Activated naive CD8-positive, alpha-beta T cell treated with anti-CD3 and anti-CD28 coated beads, Interleukin-2, amount 10 ng/mL, durations not matched to agents 7 days and 5 days (primary cell): ENCODE measurements at places on chromosomes 6 and 20. TPM values are rescaled to one million over a fixed set of nuclear protein-coding genes. Genes with fewer than 3 reads are reported as not detected.

COX4I2 gene
- not detected for total RNA-seq

HLA-DRA gene
- total RNA-seq, result 26.1 TPM

ARMH2 gene
- 2.2 TPM for total RNA-seq

SEMG1 gene
- not detected for total RNA-seq

ELOVL4 gene
- 0.78 TPM for total RNA-seq

POU5F1 gene
- total RNA-seq, result 0.22 TPM

DNA sequence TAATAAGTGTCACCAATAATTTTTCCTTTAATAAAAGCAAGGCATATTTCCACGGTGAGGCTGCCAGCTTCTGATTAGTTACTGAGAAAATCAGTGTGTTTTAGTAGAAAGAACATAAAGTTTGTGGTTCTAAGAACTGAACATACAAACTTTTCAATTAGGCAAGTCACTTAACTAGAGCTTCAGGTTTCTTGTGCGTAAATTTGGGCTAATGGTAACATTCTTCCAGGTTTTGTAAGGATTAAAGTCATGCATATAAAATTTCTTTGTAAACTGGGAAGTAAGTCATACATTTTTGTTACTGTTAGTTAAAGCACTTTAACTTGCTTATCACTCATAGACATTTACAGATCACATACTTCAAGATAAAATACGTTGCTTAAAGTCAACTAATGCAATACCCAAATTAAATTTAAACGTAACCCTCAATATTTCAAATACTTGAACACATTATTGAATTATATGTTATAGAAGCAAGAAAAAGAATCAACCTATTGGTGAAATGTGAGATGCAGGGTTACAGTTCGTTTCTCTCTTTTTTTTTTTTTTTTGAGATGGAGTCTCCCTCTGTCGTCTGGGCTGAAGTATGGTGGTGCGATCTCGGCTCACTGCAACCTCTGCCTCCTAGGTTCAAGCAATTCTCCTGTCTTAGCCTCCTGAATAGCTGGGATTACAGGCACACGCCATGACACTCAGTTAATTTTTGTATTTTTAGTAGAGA lies 327.3 kb upstream of the NOX3 start:
- H3K4me3 ChIP-seq, result no peak overlapping the region
- H3K27me3 ChIP-seq, result no peaks in the 10 kb centered on the region
- H3K27ac ChIP-seq, result no peak overlapping the region
- no peak for DNase-seq
- H3K36me3 ChIP-seq, result no peaks in the 10 kb centered on the region

GRCh38 chr6:170224694-170225660 lies 65.9 kb downstream of the DLL1 start:
- no peaks in the 10 kb centered on the region for H3K36me3 ChIP-seq
- H3K4me3 ChIP-seq, result no peak overlapping the region
- peaks cover 14% of the 10 kb centered on the region for H3K4me1 ChIP-seq
- no peak for DNase-seq
- peaks cover 4% of the 10 kb centered on the region for H3K27me3 ChIP-seq

GRCh38 chr20:37407019-37407566 lies 61.2 kb downstream of the SRC start:
- H3K4me1 ChIP-seq, result peaks cover 10% of the 10 kb centered on the region
- no peaks in the 10 kb centered on the region for H3K36me3 ChIP-seq
- peak overlapping the region; percentile 63 for H3K4me3 ChIP-seq
- H3K27me3 ChIP-seq, result peaks cover 22% of the 10 kb centered on the region
- no peak overlapping the region for H3K27ac ChIP-seq

DNA sequence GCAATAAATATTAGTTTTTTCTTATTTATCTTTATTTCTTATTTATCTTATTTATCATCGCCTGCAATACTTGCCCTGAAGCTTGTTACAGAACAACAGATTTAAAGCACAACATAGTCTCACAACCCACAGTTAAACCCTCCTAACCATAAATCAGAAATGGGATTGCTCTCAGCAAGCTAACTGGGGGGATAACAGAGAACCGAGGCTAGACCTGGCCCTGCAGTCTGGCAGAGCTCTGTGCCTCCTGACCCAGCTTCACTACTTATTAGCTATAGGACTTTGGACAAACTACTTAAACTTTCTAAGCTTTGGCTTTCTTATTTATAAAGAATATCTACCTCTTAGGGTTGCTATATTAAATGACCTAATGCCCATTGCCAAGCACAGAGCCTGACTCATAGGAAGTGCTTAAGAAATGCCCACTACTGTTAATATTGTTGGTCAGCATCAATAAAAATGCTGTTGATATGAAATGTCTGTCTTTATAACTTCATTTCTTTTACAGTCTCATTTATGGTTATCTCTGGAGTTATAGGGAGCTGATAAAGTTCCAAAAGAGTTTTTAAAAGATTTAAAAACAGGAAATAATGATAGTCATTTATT lies 87.9 kb upstream of the BEND6 start:
- H3K36me3 ChIP-seq, result no peaks in the 10 kb centered on the region
- H3K27me3 ChIP-seq, result peaks cover 4% of the 10 kb centered on the region

DNA sequence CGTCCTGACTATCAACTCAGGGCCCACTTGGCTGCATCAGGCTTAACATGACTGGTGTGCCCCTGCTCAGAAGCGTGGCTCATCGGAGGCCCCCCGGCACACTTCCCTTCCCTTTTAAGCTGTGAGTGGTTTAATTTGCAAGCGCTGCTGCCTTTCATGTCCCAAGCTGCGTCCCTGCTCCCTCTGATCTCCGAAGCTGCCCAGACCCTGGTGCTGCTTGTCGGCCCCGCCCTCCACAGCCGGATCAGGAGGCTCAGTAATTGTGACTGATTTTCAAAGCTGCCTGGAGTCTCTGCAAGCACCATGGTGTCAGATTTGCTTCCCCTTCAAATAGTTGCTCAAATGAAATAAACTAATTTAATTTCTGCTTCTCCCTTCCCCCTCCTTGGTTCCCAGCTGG lies 71.1 kb downstream of the CDH22 start:
- peaks cover 16% of the 10 kb centered on the region for H3K27me3 ChIP-seq
- peaks cover 2% of the 10 kb centered on the region for H3K4me1 ChIP-seq
- no peak for DNase-seq
- no peak overlapping the region for H3K4me3 ChIP-seq
- no peaks in the 10 kb centered on the region for H3K36me3 ChIP-seq
- H3K27ac ChIP-seq, result no peak overlapping the region

DNA sequence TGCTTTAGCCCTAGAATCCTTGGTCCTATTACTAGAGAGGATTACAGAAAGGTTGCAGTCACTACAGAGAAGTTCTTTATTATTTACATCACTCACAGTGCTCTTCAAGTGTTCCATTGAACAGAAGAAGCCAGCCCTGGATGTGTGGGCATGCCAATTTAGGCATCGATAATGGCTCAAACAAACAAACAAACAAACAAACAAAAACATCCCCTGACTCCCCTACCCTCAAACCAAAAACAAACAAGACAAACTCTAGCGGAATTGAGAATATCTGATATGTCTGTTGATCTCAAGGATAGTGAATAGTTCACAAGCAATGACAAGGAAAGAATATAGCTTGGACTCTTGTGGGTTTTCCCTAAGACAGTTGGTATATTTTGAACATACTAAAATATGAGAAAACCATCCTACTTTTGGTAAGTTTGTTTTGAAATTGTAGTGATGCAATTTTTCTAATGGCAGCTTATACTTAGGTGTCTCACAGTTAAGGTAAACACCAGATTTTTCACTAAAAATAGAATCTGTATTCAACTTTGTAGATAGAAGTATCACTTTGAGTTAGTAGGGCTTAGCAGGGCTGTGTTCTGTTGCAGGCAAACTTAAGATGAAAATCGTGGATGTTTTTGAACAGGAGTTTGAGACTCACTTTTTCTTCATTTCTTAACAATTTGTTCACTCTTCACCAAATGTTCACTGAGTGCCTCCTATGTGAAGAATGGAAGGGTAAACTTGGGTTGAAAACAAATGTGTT lies 92.8 kb upstream of the FAM184A start:
- peaks cover 2% of the 10 kb centered on the region for H3K36me3 ChIP-seq
- DNase-seq, result no peak
- H3K27ac ChIP-seq, result no peak overlapping the region
- H3K4me3 ChIP-seq, result no peak overlapping the region

GRCh38 chr6:41072836-41073202 lies at the start of gene NFYA:
Gene NFYA, plus strand, starts transcription at chr6:41072974. Its CDS starts 6,116 bp downstream, at chr6:41079090.
- peak; percentile 100 for DNase-seq
- no peaks in the 10 kb centered on the region for H3K27me3 ChIP-seq
- H3K27ac ChIP-seq, result peak within 1 kb of the TSS; percentile 99
- peaks cover 21% of the 10 kb centered on the region for H3K36me3 ChIP-seq

DNA sequence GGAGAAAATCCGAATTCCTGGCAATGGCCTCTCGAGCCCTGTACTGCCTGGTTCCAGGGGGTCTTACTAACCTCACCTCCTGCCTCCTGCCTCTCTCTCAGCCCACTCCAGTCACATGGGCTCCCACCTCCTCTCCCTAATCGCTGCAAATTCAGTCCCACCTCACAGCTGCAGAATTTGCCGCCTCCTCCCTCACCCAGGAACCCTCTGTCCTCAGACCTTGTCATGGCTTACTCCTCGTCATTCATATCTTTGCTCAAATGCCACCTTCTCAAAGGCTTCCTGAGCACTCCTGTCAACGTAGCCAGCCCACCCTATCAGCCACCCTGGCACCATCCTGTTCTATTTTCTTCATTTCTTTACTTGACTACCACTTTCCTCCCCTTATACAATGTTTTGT lies 89.0 kb downstream of the SLC2A10 start:
- no peak overlapping the region for H3K4me3 ChIP-seq
- no peaks in the 10 kb centered on the region for H3K36me3 ChIP-seq
- H3K4me1 ChIP-seq, result no peaks in the 10 kb centered on the region
- no peak overlapping the region for H3K27ac ChIP-seq
- DNase-seq, result no peak
- peaks cover 6% of the 10 kb centered on the region for H3K27me3 ChIP-seq

GRCh38 chr6:42407379-42407778 lies 44.3 kb downstream of the TRERF1 start:
- H3K27ac ChIP-seq, result no peak overlapping the region
- peaks cover 22% of the 10 kb centered on the region for H3K36me3 ChIP-seq
- no peak overlapping the region for H3K4me3 ChIP-seq
- H3K4me1 ChIP-seq, result peaks cover 46% of the 10 kb centered on the region

DNA sequence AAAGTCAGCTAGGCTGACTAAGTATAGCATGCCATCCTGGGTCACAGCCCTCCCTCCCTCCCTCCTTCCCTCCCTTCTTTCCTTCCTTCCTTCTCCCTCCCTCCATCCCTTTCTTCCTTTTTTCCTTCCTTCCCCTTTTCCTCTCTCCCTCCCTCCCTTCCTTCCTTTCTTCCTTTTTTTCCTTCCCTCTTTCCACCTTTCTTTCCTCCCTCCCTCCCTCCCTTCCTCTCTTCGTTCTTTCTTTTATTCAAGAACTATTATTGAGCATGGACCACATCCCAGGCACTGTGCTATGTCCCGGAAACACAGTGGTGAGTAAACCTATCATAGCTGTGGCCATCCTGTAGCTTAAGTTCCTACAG lies 106.2 kb upstream of the BACH2 start:
- DNase-seq, result no peak
- no peaks in the 10 kb centered on the region for H3K27me3 ChIP-seq
- H3K4me3 ChIP-seq, result no peak overlapping the region
- H3K4me1 ChIP-seq, result peaks cover 54% of the 10 kb centered on the region

- H3K4me1 ChIP-seq, result no peaks in the 10 kb centered on the region
- H3K36me3 ChIP-seq, result no peaks in the 10 kb centered on the region
- no peaks in the 10 kb centered on the region for H3K27me3 ChIP-seq
- no peak overlapping the region for H3K4me3 ChIP-seq
- H3K27ac ChIP-seq, result no peak overlapping the region
Observed at GRCh38 chr6:63263444-63263843, 52.2 kb downstream of the FKBP1C start.

DNA sequence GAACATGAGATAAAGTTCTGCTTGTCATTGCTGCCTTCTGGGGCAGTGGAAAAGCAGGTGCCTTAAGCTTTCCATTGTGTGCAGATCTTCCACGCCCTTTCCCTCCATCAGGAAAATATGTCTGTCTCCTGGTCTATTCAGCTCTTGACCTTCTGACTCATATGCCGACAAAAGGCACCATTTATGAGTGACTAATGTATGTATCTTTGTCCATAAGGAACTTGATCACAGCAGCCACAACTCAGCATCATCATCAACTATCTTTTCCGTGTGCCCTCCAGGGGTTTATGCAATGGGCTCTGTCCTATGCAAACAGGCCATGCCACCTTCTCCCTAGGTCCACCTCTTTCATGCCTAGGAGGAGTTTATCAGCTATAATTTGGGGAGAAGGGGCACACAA lies 102.7 kb upstream of the QKI start:
- no peak overlapping the region for H3K27ac ChIP-seq
- no peaks in the 10 kb centered on the region for H3K36me3 ChIP-seq
- DNase-seq, result no peak
- no peak overlapping the region for H3K4me3 ChIP-seq

DNA sequence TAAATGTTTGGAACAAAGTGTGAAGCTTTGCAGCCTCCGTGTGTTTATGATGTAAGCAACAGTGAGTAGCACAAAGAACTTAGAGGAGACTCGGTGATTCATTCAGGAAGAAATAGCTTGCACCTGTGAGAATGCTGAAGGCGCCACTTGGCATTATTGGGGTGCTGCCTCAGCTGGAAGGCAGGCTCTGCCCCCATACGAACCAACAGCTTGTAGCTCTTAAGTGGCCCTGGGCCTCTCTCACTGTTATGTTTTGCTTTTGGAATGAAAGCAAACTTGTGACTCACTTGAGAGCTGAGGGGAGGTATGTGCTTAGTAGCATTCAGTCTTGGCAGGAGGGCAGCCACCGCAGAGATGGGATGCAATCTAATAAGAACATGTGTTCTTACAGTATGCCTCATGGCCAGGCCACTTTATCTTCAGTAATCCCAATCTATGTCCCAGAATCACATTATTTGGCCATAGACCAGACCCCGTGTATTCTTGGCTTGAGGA lies 310.7 kb downstream of the EYA4 start:
- H3K27me3 ChIP-seq, result peaks cover 5% of the 10 kb centered on the region
- H3K27ac ChIP-seq, result no peak overlapping the region

DNA sequence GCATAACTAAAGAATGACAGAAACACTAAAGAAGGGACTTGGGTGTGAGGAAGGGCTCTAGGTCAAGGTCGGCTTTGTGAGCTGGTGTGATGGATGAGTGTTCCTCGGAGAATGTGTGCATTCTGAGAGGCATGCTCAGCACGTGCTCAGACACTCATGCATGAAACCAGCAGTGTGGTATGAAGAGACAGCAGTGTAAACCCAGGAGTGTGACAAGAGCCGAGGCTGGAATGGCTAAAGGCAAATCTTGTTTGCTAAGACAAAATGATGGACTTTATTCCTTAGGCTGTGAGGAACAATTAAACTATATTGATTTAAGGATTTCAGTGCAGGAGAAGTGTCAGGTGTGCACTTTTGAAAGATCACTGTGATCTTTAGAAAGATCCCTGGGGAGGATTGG lies 107.4 kb upstream of the MAP7 start:
- H3K27ac ChIP-seq, result peak overlapping the region; percentile 2
- peaks cover 11% of the 10 kb centered on the region for H3K4me1 ChIP-seq
- H3K27me3 ChIP-seq, result no peaks in the 10 kb centered on the region
- peaks cover 14% of the 10 kb centered on the region for H3K36me3 ChIP-seq

- peaks cover 8% of the 10 kb centered on the region for H3K4me1 ChIP-seq
- peaks cover 16% of the 10 kb centered on the region for H3K36me3 ChIP-seq
- H3K4me3 ChIP-seq, result peak overlapping the region; percentile 99
Observed at GRCh38 chr20:35953387-35954199, 709 bp downstream of the SCAND1 start.
